Stimulated activated naive CD8-positive, alpha-beta T cell treated with anti-CD3 and anti-CD28 coated beads, Interleukin-15, Interleukin-2, amounts not matched to agents 100 U/mL and 50 U/mL, for 24 hours (primary cell): ENCODE measurements at places on chromosomes 3 and 15.

DNA sequence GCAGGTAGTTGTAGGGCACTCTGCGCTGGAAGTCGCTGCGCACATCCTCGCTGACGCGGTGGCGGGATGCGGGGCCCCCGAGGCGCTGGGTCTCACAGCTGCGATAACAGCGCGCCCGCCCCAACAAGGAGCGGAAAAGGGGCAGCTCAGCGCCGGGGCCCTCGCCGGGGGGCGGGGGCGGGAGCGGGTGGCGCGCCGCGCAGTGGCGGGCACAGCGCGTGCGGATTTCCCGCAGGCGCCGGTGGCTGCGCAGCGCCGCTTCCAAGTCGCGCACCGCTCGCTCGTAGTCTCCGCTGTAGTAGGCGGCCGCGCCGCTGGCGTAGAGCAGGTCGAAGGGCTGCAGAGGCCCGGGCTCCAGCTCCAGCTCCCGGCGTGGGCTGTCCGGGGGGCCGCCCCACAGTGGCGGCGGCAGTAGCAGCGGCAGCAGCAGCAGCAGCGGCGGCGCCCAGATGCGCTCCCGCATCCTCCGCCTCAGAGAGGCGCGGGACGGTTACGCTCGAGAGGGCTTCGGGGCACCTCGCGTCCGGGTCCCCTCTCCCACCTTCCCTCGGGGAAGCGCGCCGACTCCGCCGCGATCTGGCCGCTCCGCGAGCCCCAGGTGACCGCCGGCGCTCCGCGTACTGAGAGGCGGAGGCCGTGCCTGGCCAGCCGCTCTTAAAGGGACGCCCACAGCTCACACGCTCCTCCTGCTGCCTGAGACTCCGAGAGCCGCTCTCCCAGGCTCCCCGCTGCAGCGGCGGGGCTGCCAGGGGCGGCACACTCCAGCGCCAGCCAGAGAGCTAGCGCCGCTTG, at the start of gene P3H2:
Gene P3H2, minus strand, starts transcription at position 629 of the 792 bp plus-strand sequence. Its CDS starts 166 bp downstream, at position 463.
- DNase-seq, result peak; percentile 36

- DNase-seq, result no peak
Observed at GRCh38 chr3:27656790-27657189, 65.3 kb downstream of the EOMES start.

DNA sequence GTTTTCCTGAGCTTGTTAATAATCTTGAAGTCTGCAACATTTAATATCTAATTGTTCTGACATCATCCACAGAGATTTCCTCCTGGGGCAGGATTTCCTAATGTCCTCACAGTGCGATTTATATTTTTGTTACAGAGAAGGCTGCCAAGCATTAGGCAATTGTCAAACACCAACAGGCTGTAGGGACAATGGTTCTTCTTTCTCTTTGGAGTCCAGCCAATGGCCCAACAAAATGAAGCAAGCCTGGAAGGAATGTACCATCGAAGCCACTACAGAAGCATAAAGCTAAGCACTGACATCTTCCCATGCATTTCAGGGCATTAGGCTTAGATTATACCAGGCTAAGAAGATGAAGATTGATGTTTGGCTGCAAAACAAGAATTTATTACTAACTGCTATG, 173.0 kb upstream of the FRMD4B start:
- DNase-seq, result no peak

DNA sequence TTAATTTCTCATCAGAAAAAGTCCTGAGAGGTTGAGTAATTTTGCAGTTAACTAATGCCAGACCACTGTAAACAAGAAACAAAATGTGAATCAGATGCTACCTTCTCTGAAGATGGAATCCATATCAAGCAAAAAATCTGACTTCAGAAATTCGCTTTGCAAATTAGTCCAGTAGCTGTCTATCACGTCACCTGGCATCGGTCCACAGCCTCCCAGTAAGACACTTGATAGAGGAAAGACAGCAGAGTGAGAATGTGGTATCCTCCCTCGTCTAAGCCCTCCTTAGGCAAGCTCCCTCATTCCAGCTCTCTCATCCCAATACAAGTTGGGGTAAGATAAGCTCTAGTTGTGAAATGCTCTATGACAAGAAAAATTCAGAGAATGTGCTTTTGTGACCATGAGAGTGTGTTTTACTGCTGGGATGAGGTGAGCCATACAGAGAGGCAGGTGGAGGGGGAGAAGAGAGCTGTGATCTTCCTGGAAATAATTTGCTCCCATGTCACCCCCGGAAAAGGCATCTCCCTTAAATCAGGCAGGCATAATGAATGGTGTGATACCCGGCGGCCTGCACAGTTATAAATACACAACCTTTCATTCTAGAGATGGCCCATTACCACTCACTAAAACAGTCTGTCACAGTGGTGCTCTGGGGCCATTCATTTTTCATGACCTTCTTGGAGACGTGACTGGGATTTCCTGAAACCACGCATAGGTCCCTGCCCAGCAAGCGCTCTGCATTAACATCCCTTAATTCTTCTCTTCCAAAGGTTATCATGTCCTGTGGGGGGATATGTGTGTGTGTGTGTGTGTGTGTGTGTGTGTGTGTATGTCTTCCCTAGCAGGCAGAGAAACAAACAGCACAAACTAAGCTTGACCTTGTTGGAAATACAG, 602.0 kb upstream of the KCNMB2 start:
- no peak for DNase-seq

DNA sequence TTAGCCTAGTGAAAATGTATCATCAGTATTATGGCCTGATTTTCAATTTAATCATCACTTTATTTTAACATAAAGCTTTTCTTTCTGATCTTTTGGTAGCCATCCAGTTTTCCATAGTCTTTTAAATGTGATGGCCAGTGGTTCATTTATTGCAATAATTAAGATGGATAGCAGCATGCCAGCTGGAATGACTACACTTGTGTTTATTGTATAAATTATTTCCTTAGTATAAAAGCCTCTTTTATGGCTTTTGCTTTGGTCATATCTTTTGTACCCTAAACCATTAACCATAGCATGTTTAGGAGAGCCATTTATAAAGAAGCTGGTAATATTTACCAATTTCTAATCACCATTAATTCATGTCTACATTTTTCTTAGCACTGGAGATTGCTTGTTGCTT, 31.7 kb downstream of the ALCAM start:
- no peak for DNase-seq

- no peak for DNase-seq
Observed at GRCh38 chr3:46905661-46906451, 28.3 kb downstream of the PTH1R start.

GRCh38 chr3:108322352-108322751, 26.0 kb downstream of the HHLA2 start:
- peak; percentile 36 for DNase-seq

DNA sequence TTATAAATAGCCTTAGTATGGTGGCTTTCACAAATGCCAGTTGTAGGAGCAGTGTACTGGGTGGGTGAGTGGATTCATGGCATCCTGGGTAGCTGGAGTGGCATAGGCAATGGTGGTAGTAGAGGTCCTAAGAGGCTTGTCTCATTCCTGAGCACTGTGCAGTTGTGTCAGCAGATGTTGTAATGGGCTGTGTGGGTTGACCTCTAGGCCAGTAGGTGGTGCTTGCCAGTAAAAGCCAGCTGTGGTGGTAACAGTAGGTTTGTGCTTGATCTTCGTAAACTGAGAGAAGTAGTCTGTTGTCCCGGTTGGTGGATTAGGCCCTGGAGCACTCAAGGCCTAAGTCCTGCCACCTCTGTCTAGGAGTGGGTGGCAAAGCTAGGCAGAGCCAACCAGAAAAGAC, 149.7 kb upstream of the SUCLG2 start:
- no peak for DNase-seq

- DNase-seq, result no peak
Observed at GRCh38 chr15:29972051-29972450, 110.7 kb upstream of the GOLGA8J start.

DNA sequence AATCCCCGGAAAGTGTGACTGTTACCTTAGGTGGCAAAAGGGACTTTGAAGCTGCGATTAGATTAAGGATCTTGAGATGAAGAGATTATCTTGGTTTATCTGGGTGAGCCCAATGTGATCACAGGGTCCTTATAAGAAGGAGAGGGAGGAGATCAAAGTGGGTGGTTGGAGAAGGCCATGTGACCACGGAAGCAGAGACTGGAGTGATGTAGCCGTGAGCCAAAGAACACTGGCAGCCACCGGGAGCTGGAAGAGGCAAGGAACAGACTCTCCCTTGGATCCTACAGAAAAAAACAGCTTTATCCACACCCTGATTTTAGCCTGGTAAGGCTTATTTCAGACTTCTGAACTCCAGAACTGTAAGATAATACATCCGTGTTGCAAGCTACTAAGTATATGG, 29.9 kb downstream of the CRABP1 start:
- no peak for DNase-seq

- DNase-seq, result no peak
Observed at GRCh38 chr3:49845694-49846093, 10.7 kb downstream of the TRAIP start.

GRCh38 chr3:40173227-40173721, 136.2 kb upstream of the EIF1B start:
- DNase-seq, result no peak

DNA sequence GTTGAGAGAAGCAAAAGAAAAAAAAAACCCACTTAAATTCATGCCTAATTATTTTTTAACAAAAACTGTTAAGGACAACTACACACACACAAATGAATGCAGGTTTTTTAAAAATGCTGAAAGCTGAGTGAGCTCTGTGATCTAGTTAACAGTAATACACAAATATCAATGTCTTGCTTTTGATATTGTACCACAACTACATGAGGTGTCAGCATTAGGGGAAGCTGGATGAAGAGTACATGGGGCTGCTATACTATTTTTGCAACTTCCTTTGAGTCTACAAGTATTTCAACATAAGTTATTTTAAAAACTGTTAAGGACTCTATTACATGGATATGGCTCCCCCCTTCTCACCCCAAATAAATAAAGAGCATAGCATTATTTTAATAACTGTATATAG, 44.7 kb downstream of the SUCLG2 start:
- no peak for DNase-seq

DNA sequence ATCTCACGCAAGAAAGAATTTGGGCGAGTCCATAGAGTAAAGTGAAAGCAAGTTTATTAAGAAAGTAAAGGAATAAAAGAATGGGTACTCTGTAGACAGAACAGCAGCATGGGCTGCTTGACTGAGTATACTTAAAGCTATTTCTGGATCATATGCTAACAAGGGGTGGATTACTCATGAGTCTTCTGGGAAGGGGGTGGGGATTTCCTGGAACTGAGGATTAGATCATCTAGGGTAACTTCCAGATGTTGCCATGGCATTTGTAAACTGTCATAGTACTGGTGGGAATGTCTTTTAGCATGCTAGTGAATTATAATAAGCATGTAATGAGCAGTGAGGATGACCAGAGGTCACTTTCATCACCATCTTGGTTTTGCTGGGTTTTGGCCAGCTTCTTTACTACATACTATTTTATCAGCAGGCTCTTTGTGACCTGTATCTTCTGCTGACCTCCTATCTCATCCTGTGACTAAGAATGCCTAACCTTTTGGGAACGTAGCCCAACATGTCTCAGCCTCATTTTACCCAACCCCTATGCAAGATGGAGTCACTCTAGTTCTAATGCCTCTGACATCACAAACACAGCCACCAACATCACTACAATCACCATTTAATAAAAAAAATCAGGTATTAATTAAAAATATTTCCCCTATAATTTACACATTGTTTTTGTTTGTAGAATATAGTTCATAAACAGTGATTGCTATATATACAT, 890.7 kb upstream of the EPHA6 start:
- peak; percentile 27 for DNase-seq

DNA sequence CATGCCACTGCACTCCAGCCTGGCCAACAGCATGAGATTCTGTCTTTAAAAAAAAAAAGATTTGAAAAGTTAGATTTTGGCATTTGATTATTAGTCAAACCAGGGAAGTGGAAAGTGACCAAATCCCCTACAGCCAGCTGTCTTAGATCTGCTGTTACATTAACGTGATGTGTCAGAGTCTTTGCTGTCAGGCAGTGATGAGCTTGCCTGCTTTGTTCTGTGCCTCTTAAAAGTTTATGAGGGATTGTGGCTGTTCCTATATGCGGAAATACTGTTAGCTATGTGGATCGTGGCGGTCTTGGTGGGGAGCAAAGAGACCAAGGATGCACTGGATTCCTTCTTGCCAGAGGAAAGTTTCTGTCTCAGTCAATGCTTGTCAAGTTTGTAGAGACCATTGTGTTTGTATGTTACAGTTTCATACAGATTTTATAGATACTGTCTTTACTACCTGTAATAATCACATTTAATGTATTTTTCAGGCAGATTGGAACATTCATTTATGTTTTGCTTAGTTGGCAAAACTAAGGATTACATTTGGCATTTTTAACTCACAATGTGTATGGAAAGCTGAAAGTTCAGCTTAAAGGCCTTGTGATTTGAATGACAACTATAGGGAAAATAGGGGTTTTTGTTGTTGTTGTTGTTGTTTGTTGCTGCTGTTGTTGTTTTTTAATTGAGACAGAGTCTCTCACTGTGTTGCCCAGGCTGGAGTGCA, 137.4 kb downstream of the VPS8 start:
- DNase-seq, result no peak

GRCh38 chr3:143207338-143207961, 87.9 kb downstream of the CHST2 start:
- DNase-seq, result peak; percentile 40

- no peak for DNase-seq
Observed at GRCh38 chr3:12838179-12838965, 3.0 kb downstream of the RPL32 start.

DNA sequence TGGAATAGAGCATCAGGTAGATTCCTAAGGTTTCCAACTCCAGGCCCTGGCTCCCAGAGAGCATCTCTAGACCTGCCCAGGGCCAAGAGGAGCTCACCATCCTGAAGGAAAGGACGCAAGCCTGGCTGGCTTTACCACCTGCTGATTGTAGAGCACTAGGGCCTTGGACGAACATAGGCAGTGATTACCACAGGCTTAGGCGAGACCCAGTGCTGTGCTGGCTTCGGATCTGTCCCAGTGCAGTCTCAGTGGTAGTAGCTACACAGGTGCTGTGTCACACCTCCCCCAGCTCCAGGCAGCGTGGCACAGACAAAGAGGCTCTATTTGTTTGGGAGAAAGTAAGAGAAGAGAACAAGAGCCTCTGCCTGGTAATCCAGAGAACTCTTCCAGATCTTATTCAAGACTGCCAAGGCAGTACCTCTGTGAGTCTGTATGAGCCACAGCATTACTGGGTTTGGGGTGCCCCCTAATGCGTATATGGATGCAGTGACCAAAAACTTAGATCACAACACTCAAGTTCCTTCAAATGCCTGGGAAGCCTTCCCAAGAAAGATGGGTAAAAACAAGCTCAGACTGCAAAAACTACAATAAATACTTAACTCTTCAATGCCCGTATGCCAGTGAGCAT, 25.4 kb downstream of the ISG20 start:
- DNase-seq, result peak; percentile 47

GRCh38 chr15:73051391-73051806, 864 bp upstream of the NEO1 start:
- DNase-seq, result peak; percentile 24

- DNase-seq, result no peak
Observed at GRCh38 chr3:149660462-149660861, 2.6 kb upstream of the WWTR1 start.

DNA sequence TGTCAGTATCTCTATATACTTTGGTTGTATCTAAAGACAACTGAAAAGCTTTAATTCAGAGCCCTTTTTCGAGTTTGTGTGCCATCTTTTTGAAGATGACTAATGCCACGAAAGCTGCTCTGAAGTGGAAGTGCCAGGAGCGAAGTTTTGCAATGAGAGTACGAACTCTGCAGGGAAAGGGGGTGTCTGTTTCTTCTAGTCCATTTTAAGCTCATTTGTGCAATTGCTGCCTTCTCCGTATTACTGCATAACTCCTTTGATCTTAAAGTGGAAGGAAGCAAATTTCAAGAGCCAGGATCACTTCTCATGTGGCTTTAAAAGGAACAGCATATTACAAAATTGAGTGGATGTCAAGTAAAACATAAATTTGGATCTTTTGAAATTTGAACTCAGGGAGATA, 245.3 kb downstream of the FEZF2 start:
- no peak for DNase-seq

- no peak for DNase-seq
Observed at GRCh38 chr3:47629770-47630169, 51.1 kb upstream of the CSPG5 start.
